NCI-H526 (cell line): ENCODE measurements at places on chromosomes 3 and 15.

DNA sequence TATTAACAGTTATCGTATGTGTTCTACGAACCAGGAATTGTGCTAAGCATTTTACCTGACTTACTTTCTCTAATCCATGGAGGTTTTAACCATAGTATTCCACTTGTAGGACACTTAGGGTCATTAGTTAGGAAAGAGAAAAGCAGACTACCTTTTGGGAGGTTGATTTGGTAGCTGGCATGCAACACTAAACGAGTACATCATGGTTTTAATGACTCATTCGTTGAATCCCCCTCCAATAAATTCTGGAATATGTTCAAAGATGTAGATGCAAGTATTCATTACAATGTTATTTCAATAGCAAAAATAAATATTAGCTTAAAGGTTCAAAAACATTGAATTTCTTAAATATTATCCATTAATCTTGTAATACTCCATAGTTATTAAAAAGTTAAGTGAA, 162.5 kb downstream of the FMN1 start:
- no peak for DNase-seq

DNA sequence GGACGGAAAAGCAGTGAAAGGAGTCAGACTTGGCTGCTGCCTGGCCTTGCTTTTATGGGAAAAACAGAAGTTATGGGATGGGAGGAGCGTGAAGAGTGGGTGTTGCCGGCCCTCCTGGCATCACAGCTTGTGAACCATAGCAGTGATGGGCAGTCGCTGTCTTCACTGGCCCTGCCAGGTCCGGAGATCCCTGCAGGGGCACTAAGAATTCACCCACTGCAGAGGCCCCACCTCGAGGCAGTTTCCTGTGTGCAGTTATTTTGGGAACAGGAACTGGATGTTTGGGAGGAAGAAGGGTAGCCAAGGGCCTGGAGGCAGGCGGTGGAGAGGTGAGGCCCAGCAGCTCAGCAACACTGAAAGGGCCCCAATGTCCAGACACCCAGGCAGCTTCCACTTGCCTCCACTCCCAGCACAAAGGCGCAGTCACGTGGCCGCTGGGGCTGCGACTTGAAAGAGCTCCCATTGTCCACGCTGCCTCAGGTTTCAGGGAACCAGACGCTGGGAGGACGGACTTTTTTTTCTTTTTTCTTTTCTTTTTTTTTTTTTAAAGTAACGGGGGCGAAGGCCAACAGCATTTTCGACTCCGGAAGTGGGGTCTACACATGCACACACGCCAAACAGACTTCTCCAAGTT, 255.6 kb downstream of the ZNF621 start:
- DNase-seq, result no peak

- no peak for DNase-seq
Observed at GRCh38 chr3:111921181-111921580, 57.6 kb upstream of the ABHD10 start.

GRCh38 chr3:153159771-153160397, 2.1 kb upstream of the RAP2B start:
- DNase-seq, result no peak

DNA sequence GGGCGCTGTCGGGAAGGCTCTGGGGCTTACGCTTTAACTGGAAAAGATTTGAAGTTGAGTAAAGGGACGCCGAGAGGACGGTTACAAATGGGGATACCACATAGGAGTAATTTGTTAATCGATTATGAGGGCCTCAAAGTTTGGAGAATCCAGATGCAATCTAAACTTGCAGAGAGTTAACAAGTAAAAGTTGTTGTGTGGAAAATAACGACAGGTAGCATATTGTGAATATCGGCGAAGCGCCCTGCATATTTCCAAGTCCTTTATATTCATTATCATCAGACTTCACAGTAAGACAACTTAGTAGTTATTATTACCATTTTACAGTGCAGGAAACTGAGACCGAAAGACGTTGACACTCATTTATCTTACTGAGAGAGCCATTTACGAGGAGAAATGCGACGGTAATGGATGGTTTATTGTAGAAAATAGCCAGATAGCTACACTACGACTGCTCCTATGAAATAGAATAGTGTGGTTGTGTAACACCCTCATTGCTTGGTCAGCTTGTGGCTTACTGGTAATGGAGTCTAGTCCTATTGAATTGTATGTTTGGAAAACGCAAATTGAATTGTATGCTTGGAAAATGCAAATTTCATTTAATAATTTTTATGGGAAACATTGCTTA, 700 bp downstream of the MKRN2 start:
- no peak for DNase-seq

GRCh38 chr15:27619204-27619603, 479.9 kb downstream of the OCA2 start:
- DNase-seq, result peak; percentile 10

- DNase-seq, result no peak
Observed at GRCh38 chr3:117435506-117435905, 725.9 kb downstream of the TUSC7 start.

DNA sequence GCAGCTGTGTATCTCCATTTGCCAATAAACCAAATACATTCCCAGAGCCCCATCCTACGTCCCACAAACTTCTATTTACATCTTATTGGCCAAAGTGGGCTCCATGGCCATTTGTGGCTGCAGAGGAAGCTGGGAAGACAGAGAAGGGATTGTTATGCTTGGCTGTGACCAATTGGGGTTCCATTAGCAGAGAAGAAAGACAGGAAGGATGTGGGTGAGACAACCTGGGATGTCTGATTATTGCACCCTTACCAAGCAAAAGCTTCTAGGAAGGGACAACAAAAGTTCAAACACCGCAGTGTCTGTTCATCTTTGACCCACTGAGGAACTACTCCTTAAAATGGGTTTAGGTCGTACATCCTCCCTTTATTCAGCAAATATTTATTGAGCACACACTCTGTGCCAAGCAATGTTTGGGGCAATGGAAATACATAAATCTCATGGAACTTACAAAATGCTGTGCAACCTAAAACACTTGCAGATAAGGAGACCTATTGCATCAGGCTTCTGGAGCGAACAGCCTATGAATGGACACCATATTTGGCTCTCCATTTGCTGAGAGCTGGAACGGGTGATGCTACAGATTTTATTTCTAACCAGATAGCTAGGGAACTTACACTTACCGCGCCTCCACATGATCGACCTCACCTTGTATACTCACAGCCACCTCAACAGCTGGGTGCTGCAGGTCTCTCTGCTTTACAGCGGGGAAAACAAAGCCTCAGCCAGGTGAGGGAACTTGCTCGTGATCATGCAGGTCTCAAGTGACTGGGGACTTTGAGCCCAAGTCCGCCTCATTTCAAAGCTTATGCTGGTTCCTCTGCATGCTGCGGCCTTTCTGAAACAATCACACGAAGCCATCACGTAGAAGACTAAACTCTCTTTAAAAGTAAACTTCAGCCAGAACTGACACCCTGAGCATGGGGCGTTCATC, 21.4 kb upstream of the NR2E3 start:
- DNase-seq, result no peak

- DNase-seq, result no peak
Observed at GRCh38 chr3:185081521-185081920, 71.3 kb downstream of the C3orf70 start.

DNA sequence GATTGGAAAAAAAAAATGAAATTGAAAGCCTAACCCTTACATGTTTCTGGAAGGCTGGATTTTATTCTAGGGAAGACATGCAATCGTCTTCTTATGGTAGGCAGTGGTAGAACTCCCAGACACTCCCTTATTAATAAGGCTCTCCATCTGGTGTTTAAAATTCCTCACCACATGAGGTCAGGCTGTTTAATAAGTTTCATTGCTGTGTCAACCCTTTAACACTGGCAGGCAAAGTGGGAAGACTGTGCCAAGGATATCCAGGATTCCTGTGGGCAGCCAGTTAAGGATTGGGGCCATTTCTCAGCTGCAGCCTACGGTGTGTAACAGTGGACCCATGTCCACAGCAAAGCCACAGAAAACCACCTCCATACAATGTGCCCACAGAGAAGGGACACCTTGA, 225.5 kb upstream of the CHRM5 start:
- DNase-seq, result no peak

GRCh38 chr3:122694966-122695365, 14.3 kb downstream of the PARP14 start:
- DNase-seq, result no peak

- no peak for DNase-seq
Observed at GRCh38 chr15:76938752-76939151, 7.2 kb downstream of the RCN2 start.
